Brain microvascular endothelial cell (primary cell): ENCODE measurements at places on chromosomes 3 and 15.
A peak's percentile ranks its signal among the peaks of the same experiment; 100 is the strongest.

DNA sequence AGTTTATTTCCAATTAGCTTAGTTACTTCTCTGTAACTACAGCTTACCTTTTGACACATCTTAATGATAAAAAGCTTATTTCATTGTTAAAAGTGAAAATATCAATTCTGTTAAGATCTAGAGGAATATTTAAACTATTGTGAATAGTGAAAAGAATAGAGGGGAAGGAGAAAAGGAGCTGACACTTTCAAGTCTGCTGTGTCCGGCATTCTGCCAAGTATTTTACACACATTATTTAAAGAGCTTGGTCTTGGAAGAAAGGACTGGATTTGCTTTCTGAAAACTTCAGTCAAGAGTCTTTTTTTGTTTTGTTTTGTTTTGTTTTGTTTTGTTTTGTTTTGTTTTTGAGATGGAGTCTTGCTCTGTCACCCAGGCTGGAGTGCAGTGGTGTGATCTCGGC lies 34.8 kb downstream of the CCDC80 start:
- no peak for DNase-seq

DNA sequence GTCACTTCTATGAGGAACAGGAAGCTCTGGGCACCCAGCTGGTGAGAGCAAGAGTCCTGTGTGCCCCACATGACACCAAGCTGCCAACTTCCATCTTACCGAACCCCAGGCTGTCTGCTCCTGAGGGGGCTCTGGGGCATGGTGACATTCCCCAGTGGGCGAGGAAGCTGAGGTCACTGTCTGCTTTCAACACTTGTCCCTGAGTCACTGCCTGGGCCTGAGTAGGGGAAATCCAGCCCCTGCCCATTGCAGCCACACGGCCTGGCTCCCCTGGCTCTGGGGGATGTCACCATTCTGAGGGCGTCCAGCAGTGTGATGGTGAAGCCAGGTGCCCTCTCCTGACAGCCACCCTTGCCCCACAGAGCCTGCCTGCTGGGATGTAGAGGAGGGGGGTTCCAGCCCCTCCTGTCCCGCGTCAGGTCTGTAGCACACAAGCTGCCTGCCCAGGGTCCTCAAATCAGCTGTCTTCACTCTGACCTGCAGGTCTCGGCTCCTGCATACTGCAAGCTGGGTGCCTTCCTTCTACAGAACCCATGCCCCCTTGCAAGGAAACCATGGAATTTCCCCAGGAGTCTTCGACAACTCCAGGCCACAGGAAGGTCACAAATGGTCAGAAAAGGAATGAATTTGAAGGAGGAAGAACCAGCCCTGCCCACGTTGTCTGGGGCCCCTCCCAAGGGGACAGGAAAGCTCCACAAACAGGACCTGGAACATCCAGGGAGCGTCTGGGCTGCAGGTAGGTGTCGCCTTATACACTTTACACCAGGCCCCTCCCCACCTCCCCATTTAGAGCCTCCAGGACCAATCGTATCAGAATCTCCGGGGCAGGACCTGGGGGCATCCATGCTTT lies 69.9 kb upstream of the GATM start:
- DNase-seq = no peak

GRCh38 chr3:12931273-12931905 lies 90.0 kb upstream of the RPL32 start:
- no peak for DNase-seq

GRCh38 chr3:111594205-111594604 lies 941 bp downstream of the ZBED2 start:
- DNase-seq = peak; percentile 78

- peak; percentile 99 for DNase-seq
Measured at GRCh38 chr3:197487911-197488391, 67.8 kb downstream of the BDH1 start.

- no peak for DNase-seq
Measured at GRCh38 chr3:127409421-127410136, 121.7 kb upstream of the PRR20G start.

GRCh38 chr15:52657338-52657737 lies 21.9 kb downstream of the ATOSA start:
- peak; percentile 70 for DNase-seq
